Stimulated activated CD4-positive, alpha-beta T cell treated with anti-CD3 and anti-CD28 coated beads, Interleukin-1b, Interleukin-23, amount 100 ng/mL, for 1 hour (primary cell): ENCODE measurements at places on chromosomes 13 and 19.

DNA sequence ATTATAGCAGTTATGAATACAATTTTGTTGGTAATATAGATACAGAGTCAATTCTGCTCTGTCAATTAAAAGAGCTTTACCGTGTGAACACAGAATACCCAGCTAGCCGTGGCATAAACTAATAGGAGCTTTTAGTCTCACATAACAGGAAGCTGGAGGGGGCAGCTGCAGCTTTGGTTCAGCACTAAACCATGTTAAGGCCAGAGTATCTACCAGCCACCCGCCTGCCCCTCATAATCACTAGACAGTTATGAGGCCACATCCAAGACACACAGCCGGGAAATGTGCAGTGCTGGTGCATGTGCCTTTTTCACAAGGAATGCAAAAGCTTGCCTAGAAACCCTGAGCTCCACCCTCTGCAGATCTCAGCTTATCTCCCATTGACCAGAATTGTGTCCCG is 62.3 kb downstream of the SGCG start:
- DNase-seq: no peak

- no peak for DNase-seq
Observed at GRCh38 chr19:8611877-8612806, 1.6 kb upstream of the ADAMTS10 start.

DNA sequence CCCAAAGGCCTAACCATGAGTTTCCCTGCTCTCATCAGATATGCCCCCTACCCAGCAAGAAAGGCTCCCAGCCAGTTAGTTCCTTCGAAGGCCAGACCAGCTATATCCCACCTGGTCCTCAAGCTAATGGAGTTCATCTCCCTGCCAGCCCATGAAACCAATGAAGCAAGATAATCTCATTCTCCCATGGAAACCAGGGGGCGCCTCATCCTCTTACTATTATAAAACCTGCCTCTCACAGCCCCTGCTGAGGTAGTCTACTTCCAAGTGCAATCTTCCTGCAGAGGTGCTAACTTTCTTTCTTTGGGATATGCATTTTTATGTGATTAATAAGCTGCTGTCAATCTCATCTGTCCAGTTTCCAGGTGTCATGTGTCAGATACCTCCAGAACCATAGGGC is 34.0 kb upstream of the ZNF573 start:
- no peak for DNase-seq

GRCh38 chr19:19151418-19151817 is 13.1 kb upstream of the TMEM161A start:
- no peak for DNase-seq

DNA sequence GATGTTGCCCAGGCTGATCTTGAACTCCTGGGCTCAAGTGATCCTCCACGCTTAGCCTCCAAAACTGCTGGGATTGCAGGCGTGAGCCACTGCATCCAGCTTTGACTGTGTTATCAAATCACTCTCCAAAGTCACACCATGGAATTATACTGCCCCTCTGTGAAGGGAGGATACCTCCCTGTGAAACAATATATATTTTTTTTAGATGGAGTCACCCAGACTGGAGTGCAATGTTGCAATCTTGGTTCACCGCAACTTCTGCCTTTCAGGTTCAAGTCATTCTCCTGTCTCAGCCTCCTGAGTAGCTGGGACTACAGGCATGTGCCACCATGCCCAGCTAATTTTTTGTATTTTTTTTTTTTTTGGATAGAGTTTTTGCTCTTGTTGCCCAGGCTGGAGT is 7.7 kb downstream of the TYK2 start:
- DNase-seq: no peak

GRCh38 chr13:39804332-39805210 is 149.1 kb downstream of the COG6 start:
- DNase-seq: no peak

GRCh38 chr19:28981518-28981917 is 231.4 kb downstream of the UQCRFS1 start:
- no peak for DNase-seq

GRCh38 chr19:1401138-1401888 is at the start of gene GAMT:
GAMT (minus strand) TSS chr19:1401542; CDS start chr19:1401476, 66 bp downstream.
- DNase-seq: peak; percentile 33
